CD4-positive, alpha-beta memory T cell (primary cell): ENCODE measurements at places on chromosomes 16 and 17. TPM values are rescaled to one million over a fixed set of nuclear protein-coding genes. Genes with fewer than 3 reads are reported as not detected.

- no peak overlapping the region for H3K27ac ChIP-seq
- H3K4me1 ChIP-seq: no peaks in the 10 kb centered on the region
- H3K4me3 ChIP-seq: no peak overlapping the region
- H3K36me3 ChIP-seq: no peaks in the 10 kb centered on the region
- H3K27me3 ChIP-seq: no peaks in the 10 kb centered on the region
Measured at GRCh38 chr16:86959091-86959651, 358.0 kb downstream of the C16orf95 start.

- H3K36me3 ChIP-seq: no peaks in the 10 kb centered on the region
- no peaks in the 10 kb centered on the region for H3K27me3 ChIP-seq
- DNase-seq: no peak
Measured at GRCh38 chr17:67519801-67520251, 142.7 kb downstream of the PITPNC1 start.

DNA sequence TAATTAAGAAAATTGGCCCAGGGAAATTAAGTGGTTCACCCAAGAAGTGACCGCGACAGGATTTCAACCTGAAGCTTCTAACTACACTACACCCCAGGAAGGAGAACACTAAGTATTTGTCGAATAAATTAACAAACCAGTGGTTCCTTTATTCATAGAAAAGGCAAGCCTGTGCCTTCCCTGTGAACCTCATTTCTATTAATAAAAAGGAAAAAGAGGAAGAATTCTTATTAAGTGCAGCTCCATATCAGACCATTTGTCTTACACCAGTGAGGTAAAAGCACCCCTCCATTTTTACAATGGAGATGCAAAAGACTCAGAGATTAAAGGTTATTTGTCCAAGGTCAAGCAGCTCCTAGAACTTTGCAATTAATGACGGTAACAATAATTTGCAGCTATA, 1.7 kb downstream of the COPS3 start:
- no peaks in the 10 kb centered on the region for H3K27me3 ChIP-seq
- peaks cover 33% of the 10 kb centered on the region for H3K4me1 ChIP-seq
- peaks cover 7% of the 10 kb centered on the region for H3K36me3 ChIP-seq
- H3K4me3 ChIP-seq: no peak overlapping the region
- DNase-seq: no peak

GRCh38 chr17:12389421-12389820, 276.3 kb upstream of the MYOCD start:
- H3K27ac ChIP-seq: no peak overlapping the region
- H3K4me3 ChIP-seq: no peak overlapping the region
- H3K27me3 ChIP-seq: no peaks in the 10 kb centered on the region

- H3K27ac ChIP-seq: no peak overlapping the region
- H3K4me1 ChIP-seq: peaks cover 39% of the 10 kb centered on the region
- peaks cover 19% of the 10 kb centered on the region for H3K36me3 ChIP-seq
- H3K4me3 ChIP-seq: no peak overlapping the region
Measured at GRCh38 chr17:48378238-48378637, 51.8 kb downstream of the SKAP1 start.

DNA sequence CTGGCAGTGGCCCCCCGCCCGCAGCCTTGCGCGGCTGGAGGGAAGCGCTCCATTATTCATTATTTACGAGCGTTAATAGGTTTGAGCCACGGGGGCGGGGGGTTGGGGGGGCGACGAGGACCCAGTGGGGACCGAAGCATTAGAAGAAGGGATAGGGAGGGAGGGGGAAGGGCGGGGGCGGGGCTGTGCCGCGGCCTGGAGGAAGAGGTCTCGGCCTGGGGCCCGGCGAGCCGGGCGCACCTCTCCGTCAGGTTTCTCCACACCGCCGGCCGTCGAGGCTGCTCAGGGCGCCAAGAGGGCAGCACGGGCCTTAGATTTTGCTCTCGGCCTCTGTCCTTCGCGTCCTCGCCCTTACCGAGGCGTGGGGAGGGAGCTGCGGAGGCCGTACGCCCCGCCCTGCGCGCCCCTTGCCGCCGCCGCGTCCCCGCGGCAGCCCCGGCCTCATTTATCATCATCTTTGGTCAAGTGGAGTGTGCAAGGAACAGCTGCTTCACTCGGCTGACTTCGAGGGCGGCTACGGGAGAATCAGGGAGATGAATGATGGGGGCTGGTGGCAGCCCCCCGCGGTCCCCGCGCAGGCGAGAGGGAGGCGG, 54.2 kb downstream of the SREBF1 start:
- peaks cover 18% of the 10 kb centered on the region for H3K4me1 ChIP-seq
- no peak overlapping the region for H3K27ac ChIP-seq
- H3K27me3 ChIP-seq: no peaks in the 10 kb centered on the region
- no peak for DNase-seq

GRCh38 chr16:67528870-67529581, 397 bp downstream of the RIPOR1 start:
- H3K27ac ChIP-seq: no peak overlapping the region
- peak overlapping the region; percentile 50 for H3K4me3 ChIP-seq
- H3K4me1 ChIP-seq: peaks cover 28% of the 10 kb centered on the region
- no peaks in the 10 kb centered on the region for H3K36me3 ChIP-seq
- peaks cover 7% of the 10 kb centered on the region for H3K27me3 ChIP-seq

DNA sequence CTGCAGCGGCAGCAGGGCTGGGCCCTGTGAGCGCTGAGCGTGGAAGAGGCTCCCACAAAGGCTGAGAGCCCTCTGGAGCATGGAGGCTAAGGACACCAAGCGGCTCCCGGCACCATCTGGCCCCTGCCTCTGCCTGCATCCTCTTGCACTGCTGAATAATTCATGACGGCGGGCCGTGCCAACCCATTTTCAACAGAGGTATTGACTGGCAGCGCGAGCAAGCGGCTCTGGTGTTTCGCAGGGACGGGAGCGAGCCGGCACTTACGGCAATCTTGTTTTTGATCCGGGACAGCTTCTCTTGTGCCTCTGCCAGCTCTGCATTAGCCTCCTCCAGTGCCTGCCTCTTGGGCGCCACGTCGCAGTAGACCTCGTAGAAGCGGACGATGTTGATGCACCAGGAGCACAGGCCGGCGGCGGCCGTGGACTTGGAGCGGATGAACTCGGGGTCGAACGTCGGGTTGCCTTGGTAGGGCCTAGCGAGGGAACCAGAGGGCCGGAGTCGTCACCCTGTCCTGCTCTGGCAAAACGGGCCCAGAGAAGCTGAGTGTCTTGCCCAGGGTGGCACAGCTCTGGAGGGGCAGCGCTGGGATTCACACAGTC, 80.4 kb downstream of the PGS1 start:
- no peak overlapping the region for H3K27ac ChIP-seq
- no peak overlapping the region for H3K4me3 ChIP-seq
- H3K36me3 ChIP-seq: no peaks in the 10 kb centered on the region
- no peaks in the 10 kb centered on the region for H3K27me3 ChIP-seq
- no peak for DNase-seq

GRCh38 chr16:56424791-56425438, 430 bp downstream of the AMFR start:
- peak overlapping the region; percentile 65 for H3K27ac ChIP-seq
- no peaks in the 10 kb centered on the region for H3K36me3 ChIP-seq
- H3K27me3 ChIP-seq: no peaks in the 10 kb centered on the region
- DNase-seq: peak; percentile 40

- no peaks in the 10 kb centered on the region for H3K27me3 ChIP-seq
- H3K4me3 ChIP-seq: no peak overlapping the region
- H3K36me3 ChIP-seq: peaks cover 3% of the 10 kb centered on the region
- H3K4me1 ChIP-seq: no peaks in the 10 kb centered on the region
Measured at GRCh38 chr17:58985971-58986370, 120.7 kb downstream of the TRIM37 start.

DNA sequence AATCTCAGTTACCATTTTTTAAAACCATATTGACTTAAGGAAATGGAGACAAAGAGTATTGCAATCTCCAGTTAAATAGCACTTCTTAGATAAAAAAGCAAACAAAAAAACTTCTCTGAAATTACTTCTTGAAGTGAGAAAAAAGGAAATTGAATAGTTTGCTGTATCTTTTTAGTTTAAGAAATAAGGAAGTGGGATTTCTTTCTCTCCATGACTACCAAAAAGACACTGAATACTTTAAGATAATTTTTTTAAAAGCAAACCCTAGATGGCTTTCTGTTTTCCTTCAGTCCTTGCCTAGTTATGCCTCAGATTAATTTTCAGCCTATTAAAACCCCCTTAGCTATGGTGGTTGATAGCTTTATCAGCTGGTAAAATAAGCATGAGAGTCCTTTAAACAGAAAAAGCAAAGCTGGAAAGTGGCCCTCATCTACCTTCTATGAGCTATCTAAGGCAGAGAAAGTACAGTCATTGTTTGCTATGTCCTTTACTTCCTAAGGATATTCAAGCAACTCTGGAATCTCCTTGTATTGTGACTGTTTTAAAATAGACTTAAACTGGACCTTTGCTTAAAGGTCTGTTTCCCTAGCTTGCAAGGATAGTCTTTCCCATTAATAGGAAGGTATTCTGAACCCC, 28.6 kb downstream of the TPPP3 start:
- H3K27ac ChIP-seq: no peak overlapping the region
- no peak for DNase-seq
- peaks cover 8% of the 10 kb centered on the region for H3K4me1 ChIP-seq
- no peak overlapping the region for H3K4me3 ChIP-seq

- DNase-seq: no peak
- H3K27me3 ChIP-seq: peaks cover 4% of the 10 kb centered on the region
- no peak overlapping the region for H3K4me3 ChIP-seq
- H3K4me1 ChIP-seq: no peaks in the 10 kb centered on the region
Measured at GRCh38 chr16:81181013-81181720, 57.3 kb upstream of the BCO1 start.

DNA sequence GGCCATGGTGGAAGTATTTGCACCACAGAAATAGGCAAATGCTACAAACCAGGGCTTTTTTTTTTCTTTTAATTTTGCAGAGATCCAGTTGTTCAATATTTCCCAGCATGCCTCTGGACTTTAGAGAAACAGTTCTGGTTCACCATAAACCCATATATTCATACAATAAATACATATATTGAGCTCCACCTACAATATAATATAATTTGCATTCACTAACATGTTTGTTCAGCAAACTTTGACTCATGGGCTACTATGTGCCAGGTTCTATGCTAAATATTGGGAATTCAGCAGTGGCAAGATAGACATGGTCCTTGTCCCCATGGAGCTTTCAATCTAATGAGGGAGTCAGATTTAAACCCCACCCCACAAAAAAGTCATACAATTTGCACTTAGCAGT, 3.2 kb downstream of the TMEM114 start:
- DNase-seq: no peak
- H3K27me3 ChIP-seq: peaks cover 14% of the 10 kb centered on the region
- no peaks in the 10 kb centered on the region for H3K36me3 ChIP-seq
- H3K4me3 ChIP-seq: no peak overlapping the region
- H3K4me1 ChIP-seq: no peaks in the 10 kb centered on the region
- no peak overlapping the region for H3K27ac ChIP-seq

- H3K4me3 ChIP-seq: no peak overlapping the region
- no peak overlapping the region for H3K27ac ChIP-seq
- DNase-seq: no peak
- no peaks in the 10 kb centered on the region for H3K27me3 ChIP-seq
- H3K4me1 ChIP-seq: no peaks in the 10 kb centered on the region
- peaks cover 51% of the 10 kb centered on the region for H3K36me3 ChIP-seq
Measured at GRCh38 chr17:75228305-75228704, 22.8 kb downstream of the NUP85 start.

Gene KRTAP2-2
- polyA plus RNA-seq: not detected

Gene DNAH17
- 1.0 TPM for polyA plus RNA-seq

Gene SLFN12
- 2.0 TPM for polyA plus RNA-seq

Gene NAGS
- polyA plus RNA-seq: 0.45 TPM

Gene WFDC1
- polyA plus RNA-seq: not detected

Gene HS3ST2
- polyA plus RNA-seq: not detected
